ENCODE measurements at places on chromosomes 7 and 10.

DNA sequence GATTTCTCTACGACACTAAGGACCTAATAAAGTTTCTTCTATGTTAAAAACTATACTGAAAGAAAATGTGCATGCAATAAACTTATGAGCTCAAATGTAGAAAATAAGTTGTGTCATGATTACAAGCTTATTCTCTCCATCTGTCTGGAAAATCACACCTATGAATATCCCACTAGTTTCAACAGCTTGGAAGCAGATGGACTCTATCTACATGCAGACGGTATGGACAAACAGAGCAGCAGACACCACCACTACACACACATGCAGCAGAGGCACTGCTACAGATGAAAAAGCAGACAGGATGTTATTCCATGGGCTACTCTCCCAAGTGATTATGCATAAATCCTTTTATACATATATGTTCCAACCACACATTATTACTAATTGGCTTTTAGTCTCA, 123.4 kb upstream of the TARP start:
- no peak for DNase-seq

- DNase-seq: no peak
Measured at GRCh38 chr10:131790021-131790420, 110.8 kb upstream of the PPP2R2D start.

DNA sequence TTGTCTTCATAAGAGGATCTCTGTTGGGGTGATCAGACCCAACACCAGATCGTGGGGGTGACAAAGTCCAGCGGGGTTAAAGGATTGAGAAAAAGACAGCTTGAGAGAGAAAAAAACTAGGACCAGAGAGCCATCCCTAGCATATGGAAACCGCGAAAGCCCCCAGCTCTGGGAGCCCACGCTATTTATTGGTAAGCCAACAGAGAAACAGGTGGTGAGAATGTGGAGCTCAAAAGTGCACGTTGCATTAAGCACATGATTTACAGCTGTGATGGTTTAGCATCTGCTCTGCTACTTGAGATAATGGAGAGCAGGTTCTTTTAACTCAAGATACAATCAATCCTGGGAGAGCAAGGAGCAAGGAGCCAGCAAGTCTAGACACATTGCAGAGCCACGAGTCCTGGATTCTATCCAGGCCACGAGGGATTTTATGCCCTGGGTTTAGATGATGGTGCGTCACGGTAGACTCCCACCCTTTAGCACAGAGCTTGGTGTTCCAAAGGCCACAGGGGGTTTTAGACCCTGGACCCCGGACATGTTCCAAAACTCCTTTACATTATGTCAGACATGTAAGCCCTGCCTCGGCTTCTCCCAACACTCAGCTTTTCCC, 755.2 kb upstream of the SORCS1 start:
- DNase-seq: no peak

- DNase-seq: no peak
Measured at GRCh38 chr10:10830293-10830986, 187.2 kb upstream of the CELF2 start.

DNA sequence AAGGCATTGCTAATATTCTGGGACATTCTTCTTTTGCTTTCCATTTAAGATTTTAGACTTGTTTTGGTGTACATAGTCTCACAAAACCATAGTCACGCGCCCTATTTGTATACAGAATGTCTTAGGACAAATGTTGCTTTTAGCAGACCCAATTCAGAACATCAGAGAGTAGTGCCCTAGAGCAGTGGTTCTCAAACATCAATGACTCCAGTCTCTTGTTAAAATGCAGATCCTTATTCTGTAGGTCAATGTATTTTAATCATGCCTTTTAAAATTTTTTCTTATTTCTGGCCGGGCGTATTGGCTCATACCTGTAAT, 127.4 kb upstream of the EFCAB10 start:
- no peak for DNase-seq

DNA sequence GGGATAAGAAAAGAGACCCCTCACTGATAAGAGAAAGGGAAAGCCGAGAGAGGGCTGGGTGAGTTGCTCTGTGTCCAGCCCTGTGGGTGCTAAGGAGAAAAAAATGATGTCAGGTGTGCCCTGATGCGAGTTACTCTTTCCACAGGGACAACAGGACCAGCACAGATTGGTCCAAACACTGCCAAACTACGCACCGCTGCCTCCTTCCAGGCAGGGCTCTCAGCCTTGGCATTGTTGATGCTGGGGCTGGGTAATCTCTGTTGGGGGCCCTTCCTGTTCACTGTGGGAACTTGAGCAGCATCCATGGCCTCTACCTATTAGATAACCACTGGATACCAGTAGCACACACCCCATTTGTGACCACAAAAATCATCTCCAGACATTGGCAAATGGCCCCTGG, 10.3 kb upstream of the ATP6V0E2 start:
- no peak for DNase-seq

DNA sequence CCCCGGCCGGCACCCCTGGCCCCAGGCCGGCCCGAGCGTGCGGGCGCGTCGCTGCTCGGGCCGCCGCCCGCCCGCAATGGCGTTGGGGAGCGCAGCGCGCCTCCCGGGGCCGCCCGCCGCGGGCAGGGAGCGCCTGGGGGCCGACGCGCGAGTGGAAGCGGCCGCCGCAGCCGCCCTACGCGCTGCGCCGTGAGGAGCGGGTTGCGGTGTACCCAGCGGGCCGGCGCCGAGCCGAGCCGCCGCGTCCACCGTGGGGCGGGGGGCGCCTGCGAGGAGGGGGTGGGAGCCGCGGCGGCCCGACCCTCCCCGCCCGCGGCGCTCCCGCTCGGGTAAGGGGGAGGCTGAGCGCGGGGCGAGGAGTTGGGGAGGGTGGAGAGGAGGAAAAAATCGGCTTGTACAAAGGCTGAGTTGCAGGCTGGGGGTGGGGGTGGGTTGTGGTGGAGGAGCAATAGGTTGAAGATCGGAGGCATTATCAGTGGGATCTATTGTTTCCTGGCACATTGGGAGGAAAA, 473 bp downstream of the PPP1R9A start:
- DNase-seq: no peak

- no peak for DNase-seq
Measured at GRCh38 chr10:14674376-14675050, 100.2 kb downstream of the FAM107B start.

- no peak for DNase-seq
Measured at GRCh38 chr10:49115796-49116508, 630 bp upstream of the VSTM4 start.

- DNase-seq: no peak
Measured at GRCh38 chr7:27031289-27032172, 64.3 kb downstream of the HOXA1 start.

- DNase-seq: no peak
Measured at GRCh38 chr7:29564496-29565223, 1.0 kb downstream of the PRR15 start.

DNA sequence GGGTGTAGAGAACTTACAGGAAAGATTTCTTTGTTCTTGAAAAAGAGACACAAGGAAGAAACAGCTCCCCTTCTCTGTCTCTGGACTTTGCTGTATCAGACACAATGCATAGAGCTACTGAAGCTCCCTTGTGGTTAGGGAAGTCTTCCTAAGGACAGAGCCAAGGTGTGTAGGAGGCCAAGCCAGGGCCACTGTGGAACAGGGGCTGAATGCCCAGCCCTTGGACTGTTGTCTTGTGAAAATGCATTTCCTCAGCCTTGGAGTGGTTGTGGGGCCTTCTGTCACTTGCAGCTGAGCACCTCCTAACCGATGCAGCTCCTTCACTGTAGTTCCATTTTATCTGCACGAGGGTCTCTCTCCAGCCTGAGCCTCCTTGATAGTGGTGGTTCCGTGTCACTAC, 353.4 kb downstream of the CCSER2 start:
- no peak for DNase-seq

GRCh38 chr10:129964611-129965424, 744 bp upstream of the EBF3 start:
- no peak for DNase-seq

GRCh38 chr7:2616387-2617324, 15.1 kb upstream of the TTYH3 start:
- DNase-seq: no peak

- no peak for DNase-seq
Measured at GRCh38 chr7:134315679-134316538, 821 bp downstream of the SLC35B4 start.

GRCh38 chr10:114649217-114649903, 8.7 kb downstream of the ABLIM1 start:
- no peak for DNase-seq

DNA sequence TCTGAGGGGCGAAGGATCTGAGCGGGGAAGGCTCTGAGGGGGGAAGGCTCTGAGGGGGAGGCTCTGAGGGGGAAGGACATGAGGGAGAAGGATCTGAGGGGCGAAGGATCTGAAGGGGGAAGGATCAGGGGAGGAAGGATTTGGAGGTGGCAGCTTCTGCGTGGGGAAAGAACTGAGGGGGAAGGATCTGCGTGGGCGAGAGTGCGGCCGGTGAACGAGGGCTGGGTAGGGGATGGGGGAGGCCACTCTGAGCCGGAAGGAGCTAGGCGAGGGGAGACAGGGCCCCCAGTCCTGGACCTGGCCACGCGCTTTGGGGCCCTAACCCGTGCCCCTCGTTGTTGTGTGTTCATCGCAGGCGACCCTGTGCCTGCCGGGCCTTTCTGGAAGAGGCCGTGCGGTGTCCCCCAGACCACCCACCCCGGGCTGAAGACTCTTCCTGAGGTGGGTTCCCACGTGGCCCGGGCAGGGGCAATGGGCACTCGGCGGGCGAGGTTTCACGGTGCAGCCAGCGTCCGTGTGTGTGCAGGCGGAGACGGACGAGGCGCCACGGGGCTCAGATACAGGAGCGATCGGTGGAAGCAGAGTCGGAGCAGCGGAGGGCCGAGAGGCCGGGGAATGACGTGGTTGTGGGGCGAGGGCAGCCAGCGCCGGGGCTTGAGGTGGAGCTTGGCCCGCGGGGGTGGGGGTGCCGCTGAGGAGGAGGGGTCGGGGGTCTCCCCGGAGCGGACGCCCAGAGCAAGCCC, 2.0 kb downstream of the CALY start:
- no peak for DNase-seq

DNA sequence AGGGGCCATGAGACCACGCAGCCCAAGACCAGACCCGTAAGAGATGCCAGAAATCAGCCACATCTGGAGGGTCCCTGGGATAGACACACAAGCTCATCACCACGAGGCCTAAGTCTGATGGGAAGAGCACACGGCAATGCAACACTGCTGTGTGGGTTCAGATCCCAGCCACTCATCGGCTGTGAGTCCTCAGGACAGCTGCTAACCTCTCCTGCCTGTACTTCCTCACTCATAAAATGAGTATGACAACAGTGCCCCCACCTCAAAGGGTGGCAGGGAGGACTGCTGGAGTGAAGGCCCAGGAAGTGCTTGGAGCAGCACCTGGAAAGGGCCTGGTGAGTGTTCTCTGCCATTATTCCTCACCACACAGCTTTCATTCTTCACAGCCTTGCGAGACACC, 60.9 kb downstream of the MAD1L1 start:
- no peak for DNase-seq

DNA sequence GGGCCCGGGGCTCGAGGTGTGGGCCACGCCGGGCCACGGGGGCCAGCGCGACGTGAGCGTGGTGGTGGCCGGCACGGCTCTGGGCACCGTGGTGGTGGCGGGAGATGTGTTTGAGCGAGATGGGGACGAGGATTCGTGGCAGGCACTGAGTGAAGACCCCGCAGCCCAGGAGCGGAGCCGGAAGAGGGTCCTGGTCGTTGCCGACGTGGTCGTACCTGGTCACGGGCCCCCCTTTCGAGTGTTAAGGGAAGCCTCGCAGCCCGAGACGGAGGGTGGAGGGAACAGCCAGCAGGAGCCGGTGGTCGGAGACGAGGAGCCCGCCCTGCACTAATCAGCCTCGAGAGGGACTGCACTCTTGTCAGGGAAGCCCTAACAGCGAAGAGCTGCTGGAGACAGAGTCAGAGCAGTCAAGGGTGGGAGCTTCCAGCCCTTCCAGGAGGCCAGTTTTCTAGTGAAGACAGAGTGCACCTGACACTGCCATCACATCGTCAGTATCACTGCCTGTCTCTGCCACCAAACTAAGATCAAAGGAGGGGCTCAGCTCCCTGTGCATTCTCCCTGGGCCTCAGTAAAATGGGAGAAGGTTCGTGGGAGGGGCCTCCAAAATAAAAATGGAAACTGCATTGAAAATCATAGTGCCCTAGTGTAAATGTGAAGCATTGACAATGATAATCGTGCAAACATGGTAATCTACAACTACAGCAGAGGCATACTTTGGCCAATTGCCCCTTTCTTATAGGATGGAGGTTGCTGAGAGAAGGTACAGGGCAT, 1.3 kb downstream of the MBLAC1 start:
- no peak for DNase-seq

DNA sequence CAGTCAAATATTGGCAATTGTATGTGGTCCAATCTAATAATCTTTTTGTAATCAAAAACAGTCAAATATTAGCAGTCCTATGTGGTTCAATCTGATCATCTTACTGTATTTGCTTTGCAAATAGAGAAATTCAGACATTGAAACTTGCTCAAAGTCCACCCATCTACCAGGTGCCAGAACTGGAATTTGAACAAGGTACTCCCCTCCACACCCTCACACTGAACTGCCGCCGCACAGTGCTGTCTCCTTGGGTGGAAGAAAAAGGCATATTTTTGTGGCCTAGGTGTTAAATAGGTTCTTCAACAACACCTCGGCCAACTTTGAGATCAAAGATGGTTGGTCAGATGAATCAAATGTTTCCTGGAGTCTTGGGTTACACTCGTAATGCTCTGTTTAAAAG, 544.2 kb upstream of the GALNT17 start:
- DNase-seq: no peak

GRCh38 chr10:130807721-130808120, 503.8 kb downstream of the TCERG1L start:
- no peak for DNase-seq

DNA sequence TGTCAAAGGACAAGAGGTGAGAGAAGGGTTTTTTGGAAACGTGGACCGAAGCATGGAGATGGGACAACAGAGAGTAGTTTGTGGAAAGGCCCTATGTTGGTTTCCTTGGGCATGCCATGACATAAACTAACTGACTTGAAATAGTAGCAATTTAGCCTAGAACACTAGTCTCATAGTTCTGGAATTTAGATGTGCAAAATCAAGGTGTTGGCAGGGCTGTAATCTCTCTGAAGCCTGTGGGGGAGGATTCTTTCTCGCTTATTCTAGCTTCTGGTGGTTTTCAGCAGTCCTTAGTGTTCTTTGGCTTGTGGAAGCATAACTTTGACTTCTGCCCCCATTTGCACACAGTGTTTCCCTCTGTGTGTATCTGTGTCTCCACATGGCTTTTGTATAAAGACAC, 283.4 kb downstream of the GFRA1 start:
- no peak for DNase-seq

DNA sequence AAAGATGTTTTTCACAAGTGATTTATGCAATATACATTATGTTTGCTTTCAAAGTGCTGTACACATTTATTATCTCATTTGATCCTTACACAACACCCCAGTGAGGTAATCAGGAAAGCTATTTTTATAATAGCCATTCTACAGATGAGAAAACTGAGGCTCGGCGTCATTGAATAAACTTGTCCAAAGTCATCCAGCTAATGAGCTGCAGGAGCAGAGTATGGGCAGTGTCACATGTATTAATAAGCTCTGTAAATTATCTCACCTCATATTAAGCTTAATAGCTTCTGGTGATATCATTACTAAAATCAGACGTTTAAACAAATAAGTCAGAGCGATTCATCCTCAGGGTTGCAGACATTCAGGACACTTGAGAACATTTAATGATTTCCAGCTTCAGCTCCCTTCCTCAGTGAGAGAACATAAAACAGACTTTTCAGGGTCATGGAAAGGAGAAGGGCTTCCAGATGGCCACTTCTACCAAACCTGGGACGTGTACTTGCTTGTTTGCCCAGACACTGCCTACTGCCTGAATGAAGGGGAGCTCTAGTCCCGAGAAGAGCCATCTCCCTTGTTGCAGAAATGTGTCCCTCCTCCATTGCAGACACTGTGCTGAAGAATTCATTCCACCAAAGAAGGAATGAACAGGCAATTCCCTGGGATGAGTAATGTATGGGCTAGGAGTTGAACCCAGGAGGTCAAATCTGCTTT, 20.5 kb upstream of the FZD1 start:
- DNase-seq: no peak

All from cortex of kidney (tissue), 1 donor.